ENCODE measurements at places on chromosomes 1 and 21.

DNA sequence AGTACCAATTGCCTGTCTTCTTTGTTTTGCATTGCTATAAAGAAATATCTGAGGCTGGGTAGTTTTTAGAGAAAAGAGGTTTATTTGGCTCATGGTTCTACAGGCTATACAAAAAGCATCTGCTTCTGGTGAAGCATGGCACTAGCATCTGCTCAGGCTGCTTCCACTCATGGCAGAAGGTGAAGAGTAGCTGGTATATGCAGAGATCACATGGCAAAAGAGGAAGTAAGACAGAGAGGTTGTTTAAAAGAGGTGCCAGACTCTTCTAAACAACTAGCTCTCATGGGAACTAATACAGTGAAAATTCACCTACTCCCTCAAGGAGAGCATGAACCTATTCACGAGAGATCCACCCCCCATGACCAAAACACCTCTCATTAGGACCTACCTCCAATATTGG, 56.7 kb upstream of the GUCA2B start:
- DNase-seq, result no peak

DNA sequence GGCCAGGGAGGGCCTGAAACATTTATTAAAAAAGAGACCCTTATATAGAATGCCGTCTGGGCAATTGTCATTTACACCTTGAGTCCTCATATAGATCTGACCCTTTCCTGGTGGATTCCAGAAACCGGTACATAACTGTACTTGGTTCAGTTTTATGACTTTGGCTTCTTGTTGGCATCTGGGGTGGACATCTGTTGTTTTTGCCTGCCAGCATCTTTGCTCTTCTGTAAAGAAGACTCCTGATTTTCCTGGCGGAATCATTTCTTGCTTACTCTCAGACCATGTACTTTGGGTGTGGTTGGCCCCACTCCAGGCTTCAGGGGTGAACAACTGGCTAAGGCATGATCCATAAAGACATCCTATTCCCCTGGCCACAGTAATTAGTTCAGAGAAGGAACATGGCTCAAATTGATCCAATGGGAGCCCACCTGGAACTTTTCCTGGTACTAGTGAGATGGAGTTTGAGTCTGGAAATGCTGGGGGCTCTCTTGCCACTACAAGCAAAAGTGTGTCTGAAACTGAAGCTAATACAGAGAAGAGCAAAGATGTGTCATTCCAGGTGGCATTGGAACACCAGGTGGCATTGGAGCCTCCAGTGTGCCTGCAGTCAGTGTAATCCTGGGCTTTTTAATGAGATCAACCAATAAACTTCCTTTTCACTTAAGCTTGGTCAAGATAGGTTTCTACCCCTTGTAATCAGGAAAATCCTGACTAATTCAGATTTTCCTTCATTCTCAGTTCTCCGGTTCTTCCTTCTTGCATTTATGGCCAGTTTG, 332.5 kb upstream of the CAMK1G start:
- no peak for DNase-seq

GRCh38 chr1:51372561-51372960, 42.2 kb upstream of the TTC39A start:
- DNase-seq, result no peak

DNA sequence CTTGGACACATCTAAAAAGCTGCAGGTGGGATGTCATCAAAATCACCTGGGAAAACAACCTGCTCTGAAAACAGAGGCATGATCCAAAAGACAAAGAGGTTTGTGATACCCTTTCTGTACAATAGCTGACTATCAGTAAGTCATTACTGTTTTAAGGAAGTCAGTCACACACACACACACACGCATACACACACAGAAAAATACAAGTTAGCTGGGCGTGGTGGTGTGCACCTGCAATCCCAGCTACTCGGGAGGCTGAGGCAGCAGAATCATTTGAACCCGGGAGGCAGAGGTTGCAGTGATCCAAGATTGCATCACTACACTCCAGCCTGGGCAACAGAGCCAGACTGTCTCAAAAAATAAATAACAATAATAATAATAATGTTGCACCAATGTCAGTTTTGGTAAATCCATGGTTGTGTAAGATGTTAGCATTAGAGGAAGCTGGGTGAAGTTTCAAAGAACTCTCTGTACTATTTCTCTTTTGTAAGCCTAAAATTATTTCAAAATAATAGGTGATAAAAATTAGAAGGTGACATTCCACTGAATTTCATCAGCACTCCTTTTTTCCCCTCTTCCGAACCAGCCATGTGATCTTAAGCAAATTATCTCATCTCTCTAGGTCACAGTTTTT, 9.9 kb upstream of the HLCS start:
- DNase-seq, result no peak

- no peak for DNase-seq
Observed at GRCh38 chr1:100720101-100720500, 559 bp downstream of the VCAM1 start.

- DNase-seq, result no peak
Observed at GRCh38 chr1:164685266-164686035, 126.5 kb downstream of the PBX1 start.

- no peak for DNase-seq
Observed at GRCh38 chr21:34006611-34007168, 66.7 kb upstream of the MRPS6 start.
